Activated CD8-positive, alpha-beta T cell treated with anti-CD3 and anti-CD28 coated beads, Interleukin-2, amount 10 ng/mL, durations not matched to agents 7 days and 5 days (primary cell): ENCODE measurements at places on chromosomes 7 and 10. TPM values are rescaled to one million over a fixed set of nuclear protein-coding genes. Genes with fewer than 3 reads are reported as not detected.

DNA sequence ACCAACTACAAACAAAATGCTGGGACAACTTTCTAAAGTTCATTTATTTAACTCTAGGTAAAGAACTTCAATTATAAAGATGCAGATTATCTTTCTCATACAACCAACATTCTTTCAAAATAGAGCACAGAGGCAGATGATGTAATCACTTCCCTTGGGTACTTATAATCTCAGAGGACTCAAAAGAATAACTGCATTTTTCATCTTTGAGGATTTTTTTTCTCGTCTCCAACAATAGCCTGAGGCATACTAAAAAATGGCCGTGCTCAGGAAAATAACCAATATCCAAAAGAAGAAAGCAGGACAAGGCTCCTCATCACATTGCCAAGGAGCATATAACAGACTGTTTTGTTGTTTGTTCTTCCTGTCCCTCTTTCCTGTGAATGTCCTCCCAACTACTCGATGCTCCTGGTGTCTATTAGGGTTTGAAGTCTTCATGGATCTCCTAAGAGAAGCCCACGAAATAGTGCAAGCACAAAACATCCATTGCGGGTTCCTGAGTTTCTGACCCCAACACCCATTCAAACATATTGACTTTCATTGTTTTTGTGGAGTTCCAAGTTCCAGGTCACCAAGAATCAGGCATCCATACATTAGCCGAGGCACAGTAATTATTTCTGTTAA, 182.9 kb downstream of the SORCS1 start:
- DNase-seq, result no peak
- no peak overlapping the region for H3K27ac ChIP-seq
- H3K4me1 ChIP-seq, result no peaks in the 10 kb centered on the region
- H3K4me3 ChIP-seq, result no peak overlapping the region
- no peaks in the 10 kb centered on the region for H3K27me3 ChIP-seq
- no peaks in the 10 kb centered on the region for H3K36me3 ChIP-seq

- peaks cover 27% of the 10 kb centered on the region for H3K36me3 ChIP-seq
- peaks cover 64% of the 10 kb centered on the region for H3K4me1 ChIP-seq
- no peak overlapping the region for H3K4me3 ChIP-seq
- peak overlapping the region; percentile 2 for H3K27ac ChIP-seq
Observed at GRCh38 chr10:69321865-69322264, 43.6 kb downstream of the HK1 start.

The DENND2A gene
- total RNA-seq, result not detected

DNA sequence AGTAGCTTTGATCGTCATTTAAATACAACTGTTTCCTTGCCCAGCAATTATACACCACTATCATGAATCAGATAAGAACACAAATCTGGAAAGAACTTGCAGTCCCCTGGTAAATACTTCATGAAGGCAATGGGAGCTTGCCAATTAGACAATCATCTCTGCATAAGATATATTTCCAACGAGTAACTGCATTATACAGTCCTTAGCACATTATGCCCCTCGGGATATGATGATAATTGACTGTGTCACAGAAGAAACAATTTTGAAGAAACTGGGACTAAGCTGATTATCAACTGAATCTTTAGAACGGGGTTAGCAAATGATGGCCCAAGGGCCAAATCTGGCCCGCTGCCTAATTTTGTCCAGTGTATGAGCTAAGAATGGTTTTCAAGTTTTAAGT, 155.7 kb downstream of the TRIL start:
- no peaks in the 10 kb centered on the region for H3K36me3 ChIP-seq
- no peaks in the 10 kb centered on the region for H3K27me3 ChIP-seq
- H3K27ac ChIP-seq, result no peak overlapping the region
- no peaks in the 10 kb centered on the region for H3K4me1 ChIP-seq

The SLC18A3 gene
- not detected for total RNA-seq

The GNGT1 gene
- total RNA-seq, result not detected

- no peak overlapping the region for H3K4me3 ChIP-seq
- H3K36me3 ChIP-seq, result peaks cover 16% of the 10 kb centered on the region
- no peak overlapping the region for H3K27ac ChIP-seq
- H3K4me1 ChIP-seq, result peaks cover 17% of the 10 kb centered on the region
Observed at GRCh38 chr7:135938563-135938962, 38.6 kb downstream of the MTPN start.

- H3K27ac ChIP-seq, result no peak overlapping the region
- H3K27me3 ChIP-seq, result peaks cover 5% of the 10 kb centered on the region
- no peak overlapping the region for H3K4me3 ChIP-seq
- no peaks in the 10 kb centered on the region for H3K4me1 ChIP-seq
- no peak for DNase-seq
Observed at GRCh38 chr10:95341716-95342130, 50.9 kb upstream of the PDLIM1 start.

GRCh38 chr10:86176850-86177536, 189.6 kb downstream of the GRID1 start:
- no peak overlapping the region for H3K4me3 ChIP-seq
- peaks cover 3% of the 10 kb centered on the region for H3K27me3 ChIP-seq
- no peaks in the 10 kb centered on the region for H3K4me1 ChIP-seq
- no peaks in the 10 kb centered on the region for H3K36me3 ChIP-seq
- H3K27ac ChIP-seq, result no peak overlapping the region

GRCh38 chr10:44369296-44369695, 15.6 kb downstream of the CXCL12 start:
- H3K27ac ChIP-seq, result no peak overlapping the region
- no peaks in the 10 kb centered on the region for H3K4me1 ChIP-seq
- DNase-seq, result no peak
- H3K27me3 ChIP-seq, result no peaks in the 10 kb centered on the region
- no peaks in the 10 kb centered on the region for H3K36me3 ChIP-seq

GRCh38 chr10:69480068-69480412, 28.8 kb downstream of the TSPAN15 start:
- H3K27me3 ChIP-seq, result peaks cover 7% of the 10 kb centered on the region
- no peaks in the 10 kb centered on the region for H3K36me3 ChIP-seq
- H3K4me3 ChIP-seq, result no peak overlapping the region
- DNase-seq, result no peak
- no peak overlapping the region for H3K27ac ChIP-seq

DNA sequence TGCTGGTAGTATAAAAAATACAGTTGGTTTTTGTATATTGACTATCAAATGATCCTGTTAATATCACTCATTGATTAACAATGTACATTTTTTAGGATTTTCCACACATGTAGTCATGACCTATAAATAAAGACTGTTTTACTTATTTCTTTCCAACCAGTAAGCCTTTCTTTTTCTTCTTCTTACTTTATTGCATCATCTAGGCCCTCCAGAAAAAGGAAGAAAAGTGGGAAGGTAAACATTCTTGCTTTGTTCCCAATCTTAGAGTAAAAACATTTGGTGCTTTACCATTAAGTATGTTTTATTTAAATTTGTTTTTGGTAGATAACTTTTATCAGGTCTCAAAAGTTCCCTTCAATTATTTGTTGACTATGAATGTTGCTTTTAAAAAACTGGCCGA, 47.1 kb upstream of the CCNY start:
- H3K36me3 ChIP-seq, result no peaks in the 10 kb centered on the region
- no peak for DNase-seq
- peaks cover 10% of the 10 kb centered on the region for H3K27me3 ChIP-seq
- H3K27ac ChIP-seq, result no peak overlapping the region
- no peaks in the 10 kb centered on the region for H3K4me1 ChIP-seq
- H3K4me3 ChIP-seq, result no peak overlapping the region

DNA sequence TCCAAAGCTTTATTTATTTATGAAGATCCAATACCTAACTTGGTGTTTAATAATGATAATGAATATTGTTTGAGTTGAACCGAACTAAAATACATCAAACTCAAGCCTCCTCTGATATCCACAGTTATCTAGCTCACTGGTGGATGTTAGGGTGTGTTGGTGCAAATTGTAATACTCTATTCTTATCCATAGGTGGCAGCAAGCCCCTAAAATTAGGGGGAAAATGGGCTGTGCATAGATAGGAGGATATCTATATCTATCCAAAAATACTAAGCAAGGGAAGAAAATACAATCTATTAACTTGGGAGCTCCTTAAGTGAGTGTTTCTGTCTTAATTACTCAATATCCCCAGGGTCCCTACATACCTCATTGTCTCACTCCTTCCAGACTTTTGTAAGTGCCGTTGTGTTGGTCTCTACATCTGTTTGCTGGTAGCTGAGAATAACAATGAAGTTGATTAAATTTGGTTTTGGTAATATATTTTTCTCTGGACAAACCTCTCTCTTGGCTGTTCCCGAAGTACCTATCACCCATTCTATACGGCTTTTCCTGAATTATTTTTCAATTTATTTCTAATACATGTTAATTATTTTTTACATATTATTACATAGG, 55.0 kb upstream of the VWDE start:
- no peak overlapping the region for H3K27ac ChIP-seq
- no peaks in the 10 kb centered on the region for H3K27me3 ChIP-seq
- no peak overlapping the region for H3K4me3 ChIP-seq
- no peaks in the 10 kb centered on the region for H3K36me3 ChIP-seq
- peak; percentile 23 for DNase-seq

The TAS2R40 gene
- total RNA-seq, result not detected

The RBM20 gene
- total RNA-seq, result 0.03 TPM

DNA sequence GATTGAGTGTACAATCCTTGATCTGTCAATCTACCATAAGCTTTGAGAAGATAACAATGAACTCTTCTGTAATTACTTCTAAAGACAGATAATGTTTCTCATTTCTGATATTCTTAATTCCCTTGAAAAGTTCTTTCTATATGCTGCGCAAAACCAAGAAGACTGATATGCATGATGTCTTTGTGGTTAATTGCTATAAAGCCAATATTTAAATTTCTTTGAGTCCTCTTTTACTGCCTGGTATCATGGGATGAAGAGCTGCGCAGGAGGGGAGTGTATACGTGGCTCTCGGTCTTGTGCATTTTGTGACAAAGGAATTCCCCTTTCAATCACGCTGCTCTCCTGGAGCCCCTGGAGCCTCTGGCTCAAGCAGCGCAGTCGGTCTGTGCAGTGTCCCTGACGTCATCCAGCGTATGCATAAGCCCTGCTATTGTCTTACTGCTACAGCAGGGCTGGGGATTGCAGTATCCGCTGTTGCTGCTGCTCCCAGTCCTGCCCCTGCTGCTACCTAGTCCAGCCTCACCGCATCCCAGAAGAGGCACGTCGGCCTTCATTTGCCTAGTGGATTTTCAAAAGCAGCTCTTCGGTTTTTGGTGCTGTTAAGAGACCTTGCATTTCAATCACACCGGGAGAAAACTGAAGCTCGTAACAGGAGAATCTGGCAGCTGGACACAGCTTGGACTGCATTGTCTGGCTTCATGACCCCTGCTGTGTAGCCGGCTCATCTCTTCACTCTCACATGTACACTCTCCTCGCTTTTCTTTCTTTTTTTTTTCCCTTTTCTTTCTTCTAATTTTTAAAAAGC, 66.7 kb downstream of the ST7 start:
- no peak overlapping the region for H3K4me3 ChIP-seq
- no peak overlapping the region for H3K27ac ChIP-seq
- peaks cover 30% of the 10 kb centered on the region for H3K4me1 ChIP-seq
- H3K27me3 ChIP-seq, result no peaks in the 10 kb centered on the region

The ARHGEF35 gene
- 2.4 TPM for total RNA-seq

DNA sequence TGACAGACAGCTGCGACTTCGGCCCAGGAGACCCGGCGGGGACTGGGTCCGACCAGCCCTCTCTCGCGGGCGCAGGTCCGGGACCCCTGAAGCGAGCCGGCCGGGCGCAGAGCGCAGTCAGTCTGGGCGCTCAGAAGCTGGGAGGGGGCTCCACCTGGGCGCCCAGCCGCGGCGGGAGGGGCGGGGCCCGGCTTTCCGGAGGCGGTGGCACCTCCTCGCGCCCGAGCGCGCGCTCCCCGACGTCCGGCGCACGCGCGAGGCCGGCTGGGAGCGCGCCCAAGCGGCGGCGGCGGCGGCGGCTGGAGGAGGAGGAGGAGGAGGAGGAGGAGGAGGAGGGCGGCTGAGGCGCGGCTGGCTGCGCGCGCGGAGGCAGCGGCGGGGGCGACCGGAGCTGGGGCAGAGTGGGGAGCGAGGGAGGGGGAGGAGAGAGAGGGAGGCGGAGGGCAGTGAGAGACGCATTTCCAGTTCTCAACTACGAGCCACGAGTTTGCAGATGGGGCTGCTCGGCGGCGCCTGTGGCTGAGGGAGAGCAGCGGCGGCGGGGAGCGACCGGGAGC, at the start of gene PALS2:
Gene PALS2, plus strand, starts transcription at position 456 of the 557 bp plus-strand sequence. CDS start 50,216 bp downstream, outside the sequence.
- peaks cover 28% of the 10 kb centered on the region for H3K4me1 ChIP-seq
- peaks cover 44% of the 10 kb centered on the region for H3K27me3 ChIP-seq
- peak within 1 kb of the TSS; percentile 82 for H3K27ac ChIP-seq
- H3K36me3 ChIP-seq, result no peaks in the 10 kb centered on the region

The ANKRD1 gene
- not detected for total RNA-seq

DNA sequence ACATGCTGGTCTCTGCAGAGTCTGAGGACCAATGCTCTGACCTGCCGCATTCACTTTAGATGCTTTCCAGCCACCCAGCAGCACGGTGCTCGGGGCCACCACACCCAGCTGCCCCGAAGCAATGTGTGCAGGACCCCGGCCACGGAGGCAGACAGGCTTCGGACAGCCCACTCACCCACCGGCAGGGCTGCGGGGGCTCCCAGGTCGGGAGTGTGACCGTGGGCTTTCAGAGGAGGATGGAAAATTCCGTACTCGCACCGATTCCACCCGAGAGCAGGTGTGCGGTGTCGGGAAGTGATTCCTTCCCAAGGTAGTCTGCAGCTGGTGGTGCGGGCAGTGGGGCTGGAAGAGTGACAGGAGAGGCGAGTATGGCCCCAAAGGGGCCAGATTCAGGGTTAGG, 190.9 kb downstream of the DNAJB6 start:
- H3K27me3 ChIP-seq, result peaks cover 22% of the 10 kb centered on the region
- H3K4me3 ChIP-seq, result no peak overlapping the region
- no peak overlapping the region for H3K27ac ChIP-seq

DNA sequence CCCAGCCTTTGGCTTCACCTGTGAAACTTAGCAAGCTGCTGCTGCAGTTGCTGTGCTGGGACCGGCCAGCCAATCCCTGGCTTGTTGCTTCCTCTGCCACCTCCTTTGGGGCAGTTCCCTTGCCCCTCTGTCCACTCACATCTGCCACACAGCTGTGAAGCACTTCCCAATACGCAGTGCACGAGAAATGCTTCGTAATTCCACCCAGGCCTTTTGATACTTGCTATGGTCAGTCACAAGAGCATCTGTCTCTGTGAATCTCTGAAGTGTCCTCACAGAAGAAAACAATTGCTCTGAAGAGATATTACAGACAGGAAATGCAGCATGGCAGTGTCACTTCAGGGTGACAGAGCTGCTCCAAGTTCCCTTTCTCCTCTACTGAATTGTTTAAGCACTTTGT, 208.5 kb downstream of the PTEN start:
- no peak overlapping the region for H3K27ac ChIP-seq
- H3K4me3 ChIP-seq, result no peak overlapping the region
- peaks cover 38% of the 10 kb centered on the region for H3K4me1 ChIP-seq
- peaks cover 2% of the 10 kb centered on the region for H3K27me3 ChIP-seq

- no peaks in the 10 kb centered on the region for H3K27me3 ChIP-seq
- H3K27ac ChIP-seq, result no peak overlapping the region
- H3K4me3 ChIP-seq, result no peak overlapping the region
- no peak for DNase-seq
Observed at GRCh38 chr7:17863095-17863808, 77.0 kb downstream of the SNX13 start.

DNA sequence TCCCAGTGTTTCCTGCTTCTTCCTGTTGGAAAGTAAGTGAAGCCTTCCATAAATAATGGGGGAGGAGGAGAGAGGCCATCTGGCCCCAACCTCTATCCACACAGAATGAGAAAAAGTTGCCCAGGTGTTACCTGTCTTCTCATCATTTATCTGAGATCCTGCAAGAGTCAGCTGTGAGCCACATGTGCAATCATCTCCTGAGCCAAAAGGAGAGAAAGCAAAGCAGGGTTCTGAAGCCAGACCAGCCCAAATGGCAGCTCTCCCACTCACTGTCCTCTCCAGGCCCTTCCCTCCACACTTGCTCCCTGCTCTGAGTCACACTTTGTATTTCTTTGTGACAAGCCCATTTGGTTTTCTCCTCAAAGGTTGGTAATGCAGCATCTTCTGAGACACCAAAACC, 65.9 kb downstream of the FAM204A start:
- H3K4me3 ChIP-seq, result no peak overlapping the region
- no peak for DNase-seq
- H3K4me1 ChIP-seq, result no peaks in the 10 kb centered on the region
- H3K36me3 ChIP-seq, result no peaks in the 10 kb centered on the region
